NCI-H1417 (cell line): ENCODE measurements at places on chromosomes 2 and 18.

GRCh38 chr2:231134910-231135655 lies 10.2 kb upstream of the HTR2B start:
- DNase-seq = no peak

GRCh38 chr2:42328148-42328833 lies 32.7 kb downstream of the COX7A2L start:
- DNase-seq = no peak

DNA sequence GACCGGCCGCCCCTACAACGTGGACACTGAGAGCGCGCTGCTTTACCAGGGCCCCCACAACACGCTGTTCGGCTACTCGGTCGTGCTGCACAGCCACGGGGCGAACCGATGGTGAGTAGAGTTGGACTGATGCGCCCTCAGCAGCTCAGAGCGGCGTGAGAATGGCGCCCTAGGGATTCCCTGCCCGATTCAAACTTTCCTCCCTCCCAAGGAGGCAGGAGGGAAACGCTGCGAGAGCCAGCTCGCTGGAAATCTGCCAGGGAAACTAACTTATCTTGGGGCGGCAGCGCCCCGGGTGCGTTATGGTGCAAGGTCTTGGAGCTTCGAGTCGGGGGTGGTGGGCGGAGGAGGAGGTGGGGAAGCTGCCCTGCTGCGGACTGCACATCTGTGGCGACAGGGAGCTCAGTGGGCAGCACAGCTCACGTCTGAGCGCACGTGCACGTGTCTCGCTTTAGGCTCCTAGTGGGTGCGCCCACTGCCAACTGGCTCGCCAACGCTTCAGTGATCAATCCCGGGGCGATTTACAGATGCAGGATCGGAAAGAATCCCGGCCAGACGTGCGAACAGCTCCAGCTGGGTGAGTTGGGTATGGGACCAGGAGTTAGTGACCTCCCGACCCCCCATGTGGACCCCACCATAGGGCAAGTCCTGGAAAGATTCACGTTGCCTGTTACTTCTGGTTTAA lies 697 bp downstream of the ITGA4 start:
- no peak for DNase-seq

DNA sequence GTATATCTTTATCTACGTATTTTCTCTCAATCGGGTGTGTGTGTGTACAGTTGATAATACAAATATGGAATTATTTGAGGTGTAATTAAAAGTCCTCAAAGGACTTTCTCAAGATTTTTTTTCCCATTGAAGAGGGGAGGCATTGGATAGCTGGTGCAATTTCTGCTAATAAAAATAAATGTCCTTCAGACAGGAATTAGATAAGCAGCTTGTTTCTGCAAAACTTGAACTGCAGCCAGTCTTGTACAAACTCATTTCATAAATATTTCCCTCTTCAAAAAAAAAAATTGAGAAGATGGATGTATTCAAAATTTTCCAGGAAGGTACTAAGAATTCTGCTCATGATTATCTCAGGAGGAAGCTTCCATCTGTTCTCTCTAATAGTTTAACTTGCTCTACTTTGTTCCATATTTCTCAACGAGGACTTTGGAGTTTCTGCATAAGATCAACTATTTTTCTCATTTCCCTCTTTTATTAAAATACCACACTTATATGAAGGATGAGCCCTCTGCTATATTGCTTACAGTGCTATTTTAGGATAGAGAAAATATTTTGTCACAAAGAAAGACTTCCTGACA lies 33.0 kb upstream of the GLS start:
- no peak for DNase-seq

- DNase-seq = no peak
Measured at GRCh38 chr2:65198737-65199136, 28.9 kb upstream of the ACTR2 start.
